Left lobe of liver (tissue), 2 donors: ENCODE measurements at places on chromosomes 2 and 18. TPM values are rescaled to one million over a fixed set of nuclear protein-coding genes. Genes with fewer than 3 reads are reported as not detected.

KCNE4 gene
- total RNA-seq: 1.2 TPM

BOLL gene
- total RNA-seq: not detected

OR6B2 gene
- total RNA-seq: not detected

CLIP4 gene
- total RNA-seq: 3.8 TPM

- no peak for DNase-seq
These were observed at the start of gene DRC1 for GRCh38 chr2:26401739-26402541. TSS of gene DRC1 (plus strand) at chr2:26401920. CDS start at chr2:26401990, 70 bp downstream.

DNA sequence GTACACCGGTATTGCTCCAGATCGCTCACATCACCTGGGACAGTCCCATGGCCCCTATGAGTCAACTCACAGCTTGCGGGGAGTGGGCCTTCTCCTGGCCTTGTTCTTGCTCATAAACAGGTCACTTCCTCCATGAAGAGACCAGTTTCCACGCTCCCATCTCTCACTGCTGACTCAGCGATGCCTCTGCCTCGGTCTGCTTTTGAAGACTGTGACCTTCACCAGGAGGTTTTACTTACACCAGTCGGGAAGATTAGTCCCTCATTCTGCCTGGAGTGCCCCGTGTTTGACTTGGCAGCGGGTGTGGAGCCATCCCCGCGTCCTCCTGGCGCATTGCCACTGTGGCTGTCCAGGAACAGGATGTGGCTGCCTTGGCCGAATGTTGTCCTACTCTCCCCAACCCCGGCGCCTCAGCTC, 159.8 kb downstream of the RHBDD1 start:
- DNase-seq: peak; percentile 64

- no peak for DNase-seq
These were observed 110.9 kb downstream of the MIB1 start for GRCh38 chr18:21851327-21851961.

- DNase-seq: no peak
These were observed 127.1 kb downstream of the NCOA1 start for GRCh38 chr2:24618144-24618543.
